A549 treated with CpdA at 1 μM for 4 hours (cell line): ENCODE measurements at places on chromosomes 3 and 15. TPM values are rescaled to one million over a fixed set of nuclear protein-coding genes. Genes with fewer than 3 reads are reported as not detected.

Gene DPPA2
- total RNA-seq, result not detected in 5 replicates

Gene KCNAB1
- total RNA-seq, result not detected in 5 replicates

Gene PAK2
- total RNA-seq, result 32.8 to 55.4 TPM (median 38.1 TPM) in 5 replicates

Gene TMEM45A
- 2.1 to 3.8 TPM (median 2.9 TPM) in 5 replicates for total RNA-seq

Gene GXYLT2
- total RNA-seq, result 1.4 to 2.9 TPM (median 1.8 TPM) in 5 replicates

Gene AGTR1
- 0.30 to 0.50 TPM (median 0.42 TPM) in 5 replicates for total RNA-seq

Gene ZNF774
- 0.68 to 1.8 TPM (median 1.3 TPM) in 5 replicates for total RNA-seq

Gene UCN2
- 8.5 to 11.8 TPM (median 10.2 TPM) in 5 replicates for total RNA-seq

Gene CCDC80
- total RNA-seq, result 30.3 to 64.6 TPM (median 50.7 TPM) in 5 replicates
